ENCODE measurements at places on chromosomes 1 and 21.

GRCh38 chr1:158675563-158676323 is 10.8 kb downstream of the SPTA1 start:
- no peak for DNase-seq

DNA sequence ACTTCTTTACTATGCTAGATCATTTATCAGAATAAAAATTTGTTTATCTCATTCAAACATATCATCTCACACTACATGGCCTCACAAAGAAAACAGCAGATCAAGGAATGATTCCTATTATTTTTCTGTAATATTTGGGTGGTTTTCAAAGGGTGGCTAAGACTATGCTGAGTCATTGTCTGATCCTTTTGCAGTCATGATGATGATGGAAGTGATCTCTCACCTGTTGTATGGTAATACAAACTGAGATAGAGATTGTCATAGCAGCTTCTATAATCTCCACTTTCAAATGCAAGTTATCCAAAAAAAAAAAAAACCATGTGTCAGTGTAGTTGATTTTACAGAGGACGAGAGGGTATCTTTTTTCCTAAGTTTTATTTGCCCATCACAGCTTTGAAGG is 37.2 kb upstream of the GBP5 start:
- no peak for DNase-seq

DNA sequence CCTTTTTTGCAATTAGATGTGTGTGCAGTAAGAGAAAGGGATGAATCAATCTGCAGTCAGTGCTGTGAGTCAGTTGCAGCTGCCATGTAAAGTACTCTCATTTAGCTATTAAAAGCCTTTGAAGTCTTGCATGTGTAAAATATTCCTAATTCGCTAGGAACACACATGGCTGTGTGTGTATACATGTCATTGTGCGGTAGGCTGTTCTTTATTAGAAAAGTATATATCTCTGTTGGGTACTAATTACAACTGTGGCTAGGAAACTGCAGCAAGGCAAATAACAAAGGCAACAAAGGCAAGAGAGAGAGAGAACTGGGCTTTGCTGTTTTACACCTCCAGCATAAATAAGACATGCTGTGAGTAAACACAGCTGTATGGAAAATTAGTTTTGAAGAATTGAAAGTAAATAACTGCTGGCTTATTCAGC is 41.7 kb downstream of the EPB41 start:
- no peak for DNase-seq

- peak; percentile 5 for DNase-seq
Measured at GRCh38 chr1:113242481-113242880, 147.8 kb upstream of the MAGI3 start.
